ENCODE measurements at places on chromosomes 3 and 15.
A peak's percentile ranks its signal among the peaks of the same experiment; 100 is the strongest.

- no peak for DNase-seq
These were observed 32.4 kb upstream of the ANPEP start for GRCh38 chr15:89847101-89847500.

- DNase-seq: peak; percentile 22
These were observed 10.1 kb downstream of the LYSMD2 start for GRCh38 chr15:51727141-51727897.

GRCh38 chr15:34853001-34853758 is 57.8 kb upstream of the ACTC1 start:
- no peak for DNase-seq

DNA sequence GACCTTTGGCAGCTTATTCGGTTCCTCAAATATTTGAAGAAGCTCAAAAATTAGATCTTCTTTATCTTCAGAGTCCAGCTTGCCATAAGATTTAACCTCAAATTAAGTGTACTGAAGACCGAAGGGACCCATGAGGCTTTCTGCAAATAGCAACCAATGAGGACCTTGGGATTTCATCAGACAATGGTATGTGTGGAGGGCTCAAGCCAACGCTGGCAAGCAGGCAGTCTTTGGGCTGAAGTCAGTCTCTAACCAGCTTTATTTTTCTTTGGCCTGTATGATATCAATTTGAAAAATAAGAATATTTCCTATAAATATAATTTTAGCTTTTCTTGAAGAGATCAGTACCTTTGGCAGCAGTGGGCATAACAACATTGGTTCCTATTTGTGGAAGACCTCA is 692.7 kb downstream of the MCTP2 start:
- no peak for DNase-seq

DNA sequence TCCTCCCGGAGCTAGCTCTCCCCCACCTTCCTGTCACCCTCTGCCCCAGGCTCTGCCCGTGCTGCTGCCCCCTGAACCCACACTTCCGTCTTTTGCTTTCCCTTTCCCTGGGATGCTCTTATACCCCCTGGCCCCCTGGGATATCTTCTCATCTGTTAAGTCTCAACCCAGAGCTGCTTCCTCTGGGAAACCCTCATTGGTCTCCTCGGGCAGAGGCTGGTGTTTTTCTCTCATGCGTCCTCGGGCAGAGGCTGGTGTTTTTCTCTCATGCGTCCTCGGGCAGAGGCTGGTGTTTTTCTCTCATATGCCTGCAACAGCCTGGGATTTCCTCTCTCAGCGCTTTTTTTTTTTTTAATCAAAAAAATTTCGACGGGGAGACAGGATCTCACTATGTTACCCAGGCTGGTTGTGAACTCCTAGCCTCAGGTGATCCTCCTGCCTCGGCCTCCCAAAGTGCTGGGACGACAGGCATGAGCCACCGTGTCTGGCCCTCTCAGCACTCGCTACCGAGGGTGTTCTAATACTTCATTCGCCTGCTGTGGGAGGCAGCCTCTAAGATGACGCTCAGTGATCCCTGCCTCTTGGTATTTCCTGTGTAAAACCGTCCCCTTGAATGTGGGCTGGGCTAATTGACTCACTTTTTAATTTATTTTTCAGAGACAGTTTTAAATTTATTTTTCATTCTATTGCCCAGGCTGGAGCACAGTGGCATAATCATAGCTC is 62.7 kb upstream of the TFRC start:
- no peak for DNase-seq

DNA sequence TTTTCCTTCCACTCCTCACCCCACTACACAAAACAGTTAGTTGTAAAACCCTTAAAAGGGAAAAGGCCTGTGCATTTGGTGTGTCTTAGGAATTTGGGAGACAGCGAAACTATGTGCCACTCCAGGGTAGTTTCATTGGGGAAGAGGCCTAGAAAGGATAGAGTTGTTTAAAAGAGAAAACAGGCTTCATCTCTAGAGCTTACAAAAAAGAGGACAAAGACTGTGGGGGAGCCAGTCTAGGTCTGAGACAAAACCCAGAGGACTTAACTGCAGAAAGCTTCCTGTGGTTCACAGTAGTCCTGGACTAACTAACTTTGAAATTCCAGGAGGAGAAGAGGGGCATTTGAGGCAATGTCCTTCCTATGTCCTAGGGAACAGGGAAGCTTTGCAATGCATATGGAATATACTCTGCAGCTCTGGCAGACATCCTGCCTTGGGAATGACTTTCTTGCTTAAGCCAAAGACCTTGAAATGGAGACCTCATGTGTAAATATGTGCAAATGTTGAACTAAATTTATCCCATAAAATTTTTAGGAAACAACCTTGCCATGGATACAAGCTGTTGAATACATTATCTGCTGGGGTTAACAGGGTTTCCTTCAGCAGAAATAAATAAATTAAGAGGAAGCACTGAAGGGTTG is 159.4 kb downstream of the LSAMP start:
- no peak for DNase-seq

- no peak for DNase-seq
These were observed 58.1 kb upstream of the USP3 start for GRCh38 chr15:63446255-63446654.

GRCh38 chr3:187782006-187782405 is 36.7 kb upstream of the BCL6 start:
- DNase-seq: no peak

DNA sequence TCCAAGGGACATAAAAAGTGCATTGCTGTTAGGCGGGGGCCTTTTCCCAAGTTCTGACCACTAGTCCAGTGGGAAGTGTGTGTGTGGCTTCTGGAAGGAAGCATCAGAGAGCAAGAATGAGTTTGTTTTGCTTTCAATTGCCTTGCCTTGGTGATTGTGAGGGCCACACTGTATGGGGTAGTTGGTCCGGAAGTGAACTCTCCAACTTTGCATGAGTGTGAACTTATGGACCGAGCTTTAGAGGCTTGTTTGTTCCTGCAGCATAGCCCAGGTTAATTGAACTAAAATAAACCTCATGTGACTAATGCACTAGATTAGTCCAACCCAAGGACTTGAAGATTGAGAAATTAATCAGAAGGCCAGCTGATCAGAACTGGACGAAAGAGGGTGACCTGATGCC is 171.7 kb downstream of the NR2F2 start:
- DNase-seq: no peak

DNA sequence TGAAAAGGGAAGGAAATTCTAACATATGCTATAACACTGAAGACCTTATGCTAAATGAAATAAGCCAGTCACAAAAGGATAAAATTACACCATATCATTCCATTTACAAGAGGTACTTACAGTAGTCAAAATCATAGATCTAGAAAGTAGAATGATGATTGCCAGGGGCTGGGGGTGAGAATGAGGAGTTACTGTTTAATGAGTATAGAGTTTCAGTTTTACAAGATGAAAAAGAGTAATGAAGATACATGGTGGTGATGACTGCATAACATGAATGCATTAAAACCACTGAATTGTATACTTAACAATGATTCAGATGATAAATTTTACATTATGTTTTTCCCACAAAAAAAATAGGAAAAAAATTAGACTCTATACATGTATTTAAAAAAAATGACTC is 152.6 kb downstream of the SCAPER start:
- no peak for DNase-seq

GRCh38 chr3:170196833-170197232 is 15.3 kb upstream of the PHC3 start:
- peak; percentile 18 for DNase-seq

DNA sequence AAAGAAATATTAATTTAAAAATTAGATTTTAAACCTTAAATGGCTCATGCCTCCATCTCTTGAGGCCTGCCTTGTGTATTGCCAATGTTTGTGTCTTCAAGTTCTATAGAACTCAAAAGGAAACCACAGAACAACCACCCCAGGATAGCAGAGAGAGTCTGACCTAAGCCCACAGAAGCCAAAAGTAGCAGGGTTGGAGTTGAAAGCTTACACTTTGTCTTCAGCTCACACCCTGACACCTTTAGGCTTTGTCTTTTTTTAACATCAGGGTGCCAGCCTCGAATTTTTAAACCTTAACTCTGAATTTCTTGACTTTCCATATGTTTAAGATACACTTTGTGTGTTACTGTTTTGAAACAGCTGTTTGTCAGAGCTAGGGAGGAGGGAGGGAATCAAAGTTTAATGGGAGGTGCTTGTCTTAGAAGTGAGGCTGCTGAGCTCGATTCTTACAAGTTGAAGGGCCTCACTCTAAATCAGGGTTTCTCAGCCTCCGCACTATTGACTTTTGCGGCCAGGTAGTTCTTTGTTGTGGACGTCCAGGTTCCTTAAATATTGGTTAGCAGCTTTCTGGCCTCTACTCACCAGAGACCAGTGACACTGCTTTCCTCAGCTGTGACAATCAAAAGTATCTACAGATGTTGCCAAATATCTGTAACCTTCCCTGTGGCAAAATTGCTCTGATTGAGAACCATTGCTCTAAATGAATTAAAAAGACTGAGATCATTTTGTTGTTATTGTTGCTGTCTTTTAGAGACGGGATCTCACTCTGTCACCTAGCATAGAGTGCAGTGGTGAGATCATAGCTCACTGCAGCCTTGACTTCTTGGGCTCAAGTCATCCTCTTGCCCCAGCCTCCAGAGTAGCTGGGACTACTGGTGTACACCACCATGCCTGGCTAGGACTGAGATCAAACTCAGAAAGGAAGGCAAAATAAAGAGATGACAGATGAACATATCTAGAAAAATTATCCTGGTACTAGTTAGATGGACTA is 139.2 kb upstream of the EOMES start:
- no peak for DNase-seq

DNA sequence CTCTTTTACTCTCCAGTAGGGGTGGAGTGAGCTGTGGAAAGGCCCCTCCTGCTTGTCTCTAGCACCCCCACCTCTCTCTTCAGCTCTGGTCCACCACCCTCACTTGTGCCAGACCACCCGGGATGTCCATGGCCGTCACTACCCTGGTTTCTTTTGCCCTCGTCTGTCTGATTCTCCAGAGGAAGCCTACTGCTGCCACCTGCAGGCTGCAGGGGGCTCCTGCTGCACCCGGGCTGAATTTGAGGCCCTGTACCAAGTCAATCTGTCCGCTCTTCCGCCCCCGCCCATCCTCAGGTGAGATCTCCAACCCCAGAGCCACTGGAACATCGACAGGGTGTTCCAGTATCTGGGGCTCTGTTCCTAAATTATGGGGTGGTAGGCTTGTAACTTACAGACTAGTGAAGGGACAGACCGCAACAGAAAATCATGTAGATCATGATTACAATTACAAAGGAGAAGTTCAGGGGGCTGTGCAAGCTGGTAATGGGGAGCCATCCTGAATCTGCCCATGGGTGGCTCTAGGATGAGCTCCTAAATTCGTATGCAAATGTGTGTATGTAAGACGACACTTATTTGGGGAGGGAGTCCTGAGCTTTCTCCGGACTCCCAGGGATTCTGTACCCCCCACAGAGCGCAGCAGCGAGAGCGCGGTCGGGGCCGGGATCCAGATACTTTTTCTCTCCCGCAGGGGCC is 683 bp upstream of the UNC45A start:
- peak; percentile 77 for DNase-seq

DNA sequence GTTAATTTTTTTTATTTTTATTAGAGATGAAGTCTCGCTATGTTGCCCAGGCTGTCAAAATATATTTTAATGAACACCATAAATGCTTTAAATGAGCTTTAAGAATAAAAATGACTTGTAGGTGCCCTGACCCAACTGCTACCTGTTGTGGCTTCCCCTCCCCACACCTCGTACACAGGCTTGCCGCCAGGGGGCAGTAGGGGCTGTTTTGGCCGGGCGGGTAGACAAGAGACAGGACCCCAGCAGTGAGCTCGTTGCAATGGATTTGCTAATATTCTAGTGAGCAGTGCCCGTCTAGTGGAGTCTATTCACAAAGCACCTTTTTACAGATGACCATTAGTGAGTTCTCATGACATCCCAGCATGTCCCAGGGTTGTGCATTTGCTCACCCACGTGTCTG is 418.1 kb downstream of the OCA2 start:
- DNase-seq: no peak

- DNase-seq: no peak
These were observed 221.8 kb downstream of the SNRPN start for GRCh38 chr15:25176616-25176923.

DNA sequence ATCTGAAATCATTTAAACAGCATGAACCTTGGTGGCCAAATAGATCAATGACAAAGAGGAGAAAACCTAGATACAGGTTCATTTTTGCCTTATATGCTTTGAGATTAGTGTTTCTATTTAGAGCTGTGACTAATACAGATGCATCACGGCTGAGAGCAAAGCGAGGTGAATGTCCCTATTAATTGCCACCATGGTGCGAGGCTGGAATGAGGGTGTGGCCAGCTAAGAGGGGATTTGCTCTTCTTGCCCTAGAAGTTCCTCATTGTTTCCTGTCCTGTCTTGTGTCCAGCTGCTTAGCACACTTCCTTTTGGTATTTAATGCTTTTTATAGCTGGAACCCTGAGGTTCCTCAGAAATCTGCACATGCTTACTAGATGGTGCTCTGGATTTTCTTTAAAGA is 339.1 kb upstream of the RGMA start:
- DNase-seq: no peak

- DNase-seq: peak; percentile 19
These were observed 255.9 kb upstream of the CMC1 start for GRCh38 chr3:27985369-27986035.

DNA sequence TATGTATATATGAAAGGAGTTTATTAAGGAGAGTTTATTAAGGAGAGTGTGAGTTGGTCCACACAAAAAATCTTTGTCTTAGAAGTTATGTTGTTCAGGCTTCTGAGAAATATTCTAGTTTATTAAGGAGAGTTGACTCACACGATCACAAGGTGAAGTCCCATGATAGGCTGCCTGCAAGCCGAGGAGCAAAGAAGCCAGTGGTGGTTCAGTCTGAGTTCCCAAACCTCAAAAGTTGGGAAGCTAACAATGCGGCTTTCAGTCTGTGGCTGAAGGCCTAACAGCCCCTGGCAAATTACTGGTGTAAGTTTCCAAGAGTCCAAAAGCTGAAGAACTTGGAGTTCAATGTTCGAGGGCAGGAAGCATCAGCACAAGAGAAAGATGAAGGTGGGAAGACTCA is 42.4 kb upstream of the DAZL start:
- DNase-seq: no peak

DNA sequence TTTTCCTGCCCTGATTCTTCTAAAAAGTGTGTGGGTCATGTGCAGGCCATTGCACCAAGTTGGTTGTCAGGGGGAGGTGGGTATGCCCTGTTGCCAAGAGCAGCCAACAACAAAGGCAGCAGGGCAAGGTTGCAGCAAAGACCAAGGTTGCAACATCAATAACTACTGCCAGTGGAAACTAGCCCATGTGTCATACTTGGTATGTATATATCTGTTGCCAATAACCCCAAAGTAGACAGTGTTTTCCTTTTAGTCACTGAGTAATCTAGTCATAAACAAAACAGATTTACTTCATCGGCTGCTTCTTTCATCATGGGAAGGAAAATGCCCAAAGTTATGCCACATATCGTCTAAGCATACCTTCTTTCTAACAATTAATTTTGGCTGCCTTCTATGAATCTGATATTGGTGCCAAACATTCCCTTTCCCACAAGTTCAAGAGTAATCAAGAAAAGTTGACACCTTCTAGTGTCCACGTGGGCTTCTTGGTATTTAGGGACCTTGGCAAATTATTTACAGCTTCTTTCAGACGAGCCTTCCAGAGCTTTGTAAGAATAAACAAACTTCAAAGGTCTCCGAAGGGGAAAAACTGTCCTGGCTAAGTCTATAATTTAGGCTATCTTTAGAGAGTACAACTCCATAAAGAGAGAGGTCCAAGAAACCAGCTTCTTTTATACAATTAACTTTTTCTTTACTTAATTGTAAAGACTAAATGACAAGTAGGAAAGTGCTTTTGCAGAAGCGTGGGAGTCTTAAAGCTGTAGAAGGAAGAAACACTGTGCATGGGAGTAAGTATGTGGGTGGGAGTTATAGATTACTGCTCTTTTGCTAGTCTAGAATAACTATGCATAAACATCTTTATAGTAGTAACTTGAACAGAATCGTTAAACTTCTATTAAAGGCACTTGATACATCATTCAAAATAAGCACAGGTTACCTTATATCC is 10.0 kb upstream of the MBNL1 start:
- DNase-seq: peak; percentile 95

All from LHCN-M2 (cell line).